Dermis lymphatic vessel endothelial cell (primary cell): ENCODE measurements at places on chromosomes 4 and X. TPM values are rescaled to one million over a fixed set of nuclear protein-coding genes. Genes with fewer than 3 reads are reported as not detected.

Gene SSX2B
- not detected in 2 replicates for total RNA-seq

Gene CT45A9
- total RNA-seq, result not detected in 2 replicates

Gene PAGE2
- not detected in 2 replicates for total RNA-seq

Gene HSPA4L
- 1.1 and 2.1 TPM in 2 replicates for total RNA-seq

Gene SLITRK4
- under 0.01 TPM in 1 of 2 replicates, not detected in the other for total RNA-seq

Gene RAB9B
- total RNA-seq, result 0.87 and 1.5 TPM in 2 replicates

Gene KLB
- under 0.01 and 0.22 TPM in 2 replicates for total RNA-seq

Gene FREM3
- 0.09 and 0.54 TPM in 2 replicates for total RNA-seq

Gene CLDN22
- not detected in 2 replicates for total RNA-seq

Gene PRRG3
- total RNA-seq, result not detected in 2 replicates

Gene APBB2
- total RNA-seq, result 27.5 and 36.0 TPM in 2 replicates

Gene SORCS2
- total RNA-seq, result 0.11 TPM in 1 of 2 replicates, not detected in the other

Gene COL4A5
- 27.7 and 41.9 TPM in 2 replicates for total RNA-seq

Gene HTRA3
- total RNA-seq, result 1.0 and 2.2 TPM in 2 replicates

Gene FABP2
- not detected in 2 replicates for total RNA-seq

Gene TBL1X
- 8.0 and 9.7 TPM in 2 replicates for total RNA-seq

Gene GABRG1
- not detected in 2 replicates for total RNA-seq

Gene COL25A1
- under 0.01 and 0.26 TPM in 2 replicates for total RNA-seq

Gene XAGE2
- total RNA-seq, result not detected in 2 replicates

Gene UGT2B10
- total RNA-seq, result not detected in 2 replicates

Gene PALLD
- total RNA-seq, result 13.1 and 20.8 TPM in 2 replicates

Gene RGN
- 0.33 and 0.34 TPM in 2 replicates for total RNA-seq

Gene TLL1
- total RNA-seq, result 33.6 and 39.5 TPM in 2 replicates

Gene USP17L25
- not detected in 2 replicates for total RNA-seq

Gene CSAG3
- not detected in 2 replicates for total RNA-seq

Gene KCND1
- total RNA-seq, result 0.09 and 0.22 TPM in 2 replicates

Gene CENPVL2
- not detected in 2 replicates for total RNA-seq

Gene ZNF630
- 1.4 and 1.5 TPM in 2 replicates for total RNA-seq

Gene P2RY10
- total RNA-seq, result not detected in 2 replicates

Gene MAGEA2B
- not detected in 2 replicates for total RNA-seq

Gene PSAPL1
- total RNA-seq, result not detected in 2 replicates

Gene PDGFC
- total RNA-seq, result 15.7 and 21.5 TPM in 2 replicates

Gene SPATA18
- 0.98 and 1.3 TPM in 2 replicates for total RNA-seq

Gene HELT
- not detected in 2 replicates for total RNA-seq

Gene RHOXF2B
- not detected in 2 replicates for total RNA-seq

Gene TGIF2LX
- total RNA-seq, result not detected in 2 replicates

Gene BTK
- total RNA-seq, result not detected in 2 replicates

Gene EGF
- total RNA-seq, result 0.09 and 0.33 TPM in 2 replicates

Gene POU4F2
- not detected in 2 replicates for total RNA-seq

Gene EREG
- total RNA-seq, result under 0.01 TPM in 1 of 2 replicates, not detected in the other

Gene APLN
- 3.0 and 3.4 TPM in 2 replicates for total RNA-seq

Gene RASL11B
- total RNA-seq, result under 0.01 TPM in 1 of 2 replicates, not detected in the other

Gene TCEAL2
- total RNA-seq, result not detected in 2 replicates

Gene DKK2
- under 0.01 TPM in 1 of 2 replicates, not detected in the other for total RNA-seq

Gene VCX
- total RNA-seq, result not detected in 2 replicates

Gene NEIL3
- total RNA-seq, result 1.7 and 1.9 TPM in 2 replicates

Gene RAB40AL
- 0.22 and 0.26 TPM in 2 replicates for total RNA-seq

Gene PCDH7
- total RNA-seq, result 0.11 and 0.17 TPM in 2 replicates

Gene EVC
- total RNA-seq, result 12.4 and 16.6 TPM in 2 replicates

Gene STK32B
- 11.3 and 20.8 TPM in 2 replicates for total RNA-seq
